Activated CD4-positive, alpha-beta T cell treated with anti-CD3 and anti-CD28 coated beads for 24 hours (primary cell): ENCODE measurements at places on chromosomes 6 and 20.

DNA sequence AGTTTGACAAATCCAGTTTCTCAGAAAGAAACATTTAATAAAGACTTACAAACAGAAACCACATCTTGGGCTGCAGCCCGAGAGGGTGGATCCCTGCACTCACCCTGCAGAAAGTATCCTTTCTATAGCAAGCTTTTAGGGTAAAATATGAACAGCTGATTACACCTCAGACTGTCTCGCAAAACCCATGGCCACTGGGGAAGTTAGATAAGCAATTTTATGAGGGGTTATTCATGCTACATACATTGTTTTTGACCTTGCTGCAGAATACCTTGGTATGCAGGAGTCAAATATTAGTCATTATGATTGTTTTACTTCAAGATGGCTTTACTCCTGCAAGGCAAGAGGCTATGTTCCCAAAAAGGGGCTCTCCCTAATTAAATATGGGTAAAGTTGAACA lies 126.9 kb downstream of the OR2B2 start:
- DNase-seq = no peak

DNA sequence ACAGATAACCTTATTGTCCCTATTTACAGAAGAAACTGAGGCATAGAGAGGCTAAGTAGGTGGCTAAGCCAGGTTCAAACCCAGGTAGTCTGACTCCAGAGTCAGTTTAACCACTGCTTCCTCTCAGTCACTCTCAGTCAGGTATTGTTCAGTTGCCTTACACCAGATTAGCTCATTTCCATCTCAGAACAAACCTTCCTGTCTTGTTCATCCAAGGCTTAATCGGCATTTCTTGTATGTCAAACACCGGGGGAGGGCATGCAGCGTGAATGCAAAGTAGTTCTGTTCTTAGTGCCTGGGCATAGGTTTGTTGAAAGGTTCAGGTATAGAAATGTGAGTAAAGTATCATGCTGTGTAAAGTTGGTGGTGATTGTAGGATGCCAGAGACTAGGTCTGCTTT lies 51.7 kb downstream of the CTNNBL1 start:
- no peak for DNase-seq

DNA sequence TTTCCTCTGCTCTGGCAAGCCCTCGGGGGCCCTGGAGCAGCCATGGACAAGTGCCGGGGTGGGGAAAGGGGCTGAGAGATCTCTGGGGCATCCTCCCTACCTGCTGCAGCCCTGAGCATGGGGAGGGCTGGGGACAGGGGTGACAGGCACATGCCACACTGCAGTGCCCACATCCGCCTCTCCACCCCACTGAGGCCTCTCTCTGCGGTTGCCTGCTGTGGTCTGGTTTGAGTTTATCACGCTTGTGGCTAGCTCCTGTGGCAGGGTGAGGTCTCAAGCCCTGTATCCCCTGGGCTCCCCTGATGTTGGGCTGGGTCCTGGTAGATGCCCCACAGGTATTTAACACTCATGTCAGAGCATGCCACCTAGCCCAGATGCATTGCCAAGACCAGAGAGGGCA lies 52.9 kb upstream of the MLN start:
- DNase-seq = peak; percentile 38

DNA sequence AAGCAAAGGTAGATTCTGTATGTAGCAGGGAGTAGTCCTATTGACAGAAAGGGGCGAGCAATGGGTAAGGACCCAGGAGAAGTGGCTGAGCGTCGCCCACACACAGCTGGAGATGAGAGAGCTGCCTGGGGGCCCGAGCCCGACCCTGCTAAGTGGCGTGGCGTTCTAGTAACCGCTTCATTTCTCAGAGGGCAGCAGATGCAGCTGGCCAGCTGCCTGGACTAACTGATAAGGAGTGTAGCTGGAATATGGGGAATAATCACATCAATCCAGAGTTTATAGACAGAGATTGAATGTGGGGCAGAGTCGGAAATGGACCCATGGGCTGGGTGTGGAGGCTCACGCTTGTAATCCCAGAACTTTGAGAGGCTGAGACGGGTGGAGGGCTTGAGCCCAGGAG lies 64.4 kb downstream of the EZR start:
- DNase-seq = no peak

DNA sequence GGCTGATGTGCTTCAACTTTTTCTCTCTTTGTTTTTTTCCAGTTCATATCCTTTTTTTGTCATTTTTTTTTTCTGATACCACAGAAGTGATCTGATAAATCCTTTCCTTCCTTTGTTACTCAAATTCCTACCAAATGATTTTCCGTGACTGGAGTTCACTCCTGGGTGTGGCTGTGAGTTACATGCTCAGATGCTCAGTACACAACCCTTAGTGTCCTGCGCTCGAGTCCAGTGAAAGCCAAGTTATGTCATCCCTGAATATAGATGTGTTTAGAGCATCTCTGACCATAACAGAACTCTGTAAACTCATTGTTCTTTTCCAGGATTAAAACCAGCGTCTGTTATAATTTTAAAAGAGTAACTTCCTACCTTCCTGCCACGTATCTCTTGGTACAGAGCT lies 147.2 kb upstream of the AKAP12 start:
- no peak for DNase-seq

DNA sequence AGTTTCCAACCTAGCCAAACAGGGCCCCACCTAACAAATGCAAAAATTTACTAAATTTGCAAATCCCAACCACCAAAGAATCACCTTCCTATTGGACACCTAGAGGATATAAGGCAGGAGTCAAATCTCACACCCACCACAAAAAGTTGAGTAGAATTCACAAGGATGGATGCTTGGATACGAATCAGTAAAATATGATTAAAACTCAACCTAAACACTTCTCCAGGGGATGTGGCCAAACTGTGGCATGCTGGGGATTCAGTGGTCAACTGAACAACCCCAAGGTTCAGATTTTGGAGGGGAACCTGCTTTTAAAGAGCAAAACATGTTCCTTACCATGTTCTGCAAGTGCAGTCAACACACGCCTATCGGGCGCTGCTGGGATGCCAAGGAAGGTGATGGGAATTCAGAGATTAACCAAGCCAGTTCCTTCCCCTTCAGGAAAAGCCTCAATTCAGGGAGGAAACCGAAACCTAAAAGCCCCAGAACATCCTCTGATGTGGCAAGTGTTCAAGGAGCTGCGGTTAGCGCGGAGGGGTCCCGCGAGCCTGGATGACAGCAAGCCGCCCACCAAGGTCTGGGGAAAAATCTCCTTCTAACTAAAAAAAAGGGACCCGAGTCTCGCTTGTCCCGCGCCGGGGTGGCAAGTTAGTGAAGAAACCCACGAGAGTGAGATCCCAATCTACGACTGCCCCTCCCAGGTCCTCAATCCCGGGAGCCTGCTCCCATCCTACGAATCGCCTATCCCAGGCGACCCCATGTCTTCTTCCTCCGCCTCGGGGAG lies 902 bp downstream of the SAMHD1 start:
- DNase-seq = peak; percentile 15

DNA sequence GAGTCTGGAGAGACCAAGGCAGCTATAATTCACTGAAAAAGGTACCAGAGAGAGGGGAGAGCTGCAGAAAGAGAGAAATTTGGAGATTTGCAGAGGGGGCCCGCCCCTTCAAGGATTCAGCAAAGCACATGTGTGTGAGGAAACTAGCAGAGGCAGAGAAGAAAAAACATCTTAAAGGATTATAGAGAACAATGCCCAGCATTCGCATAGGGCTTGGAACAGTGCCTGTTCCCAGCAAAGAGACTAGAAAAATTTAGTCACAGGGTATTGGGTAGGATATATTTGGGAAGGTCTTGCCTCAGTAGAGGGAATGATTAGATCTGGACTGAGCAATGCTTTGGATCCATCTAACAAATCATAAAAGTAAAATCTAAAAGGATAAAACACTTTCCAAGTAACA lies 44.0 kb downstream of the SRPK1 start:
- DNase-seq = no peak

- DNase-seq = peak; percentile 87
These were observed 55.1 kb downstream of the IRF4 start for GRCh38 chr6:446418-447366.

- DNase-seq = no peak
These were observed 33.4 kb downstream of the PRDM1 start for GRCh38 chr6:106119546-106119945.

DNA sequence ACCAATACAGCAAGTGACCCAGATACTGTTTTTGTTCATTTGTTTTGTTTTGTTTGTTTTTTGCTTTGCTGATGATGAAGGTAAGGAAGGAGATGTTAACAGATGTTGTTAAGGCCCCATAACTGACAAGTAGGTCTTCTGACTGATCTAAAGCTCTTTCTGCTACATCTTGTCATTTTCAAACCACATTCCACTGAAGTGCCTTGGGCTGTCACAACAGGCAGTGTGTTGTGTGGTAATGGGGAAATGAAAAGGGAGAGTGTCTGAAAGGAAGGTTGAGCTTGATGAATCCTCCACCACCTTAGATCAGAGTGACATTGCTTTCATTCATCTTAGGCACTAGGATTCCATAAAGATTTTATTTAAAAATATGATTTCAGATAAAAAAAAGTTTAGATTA lies 479.4 kb upstream of the SYNCRIP start:
- no peak for DNase-seq

DNA sequence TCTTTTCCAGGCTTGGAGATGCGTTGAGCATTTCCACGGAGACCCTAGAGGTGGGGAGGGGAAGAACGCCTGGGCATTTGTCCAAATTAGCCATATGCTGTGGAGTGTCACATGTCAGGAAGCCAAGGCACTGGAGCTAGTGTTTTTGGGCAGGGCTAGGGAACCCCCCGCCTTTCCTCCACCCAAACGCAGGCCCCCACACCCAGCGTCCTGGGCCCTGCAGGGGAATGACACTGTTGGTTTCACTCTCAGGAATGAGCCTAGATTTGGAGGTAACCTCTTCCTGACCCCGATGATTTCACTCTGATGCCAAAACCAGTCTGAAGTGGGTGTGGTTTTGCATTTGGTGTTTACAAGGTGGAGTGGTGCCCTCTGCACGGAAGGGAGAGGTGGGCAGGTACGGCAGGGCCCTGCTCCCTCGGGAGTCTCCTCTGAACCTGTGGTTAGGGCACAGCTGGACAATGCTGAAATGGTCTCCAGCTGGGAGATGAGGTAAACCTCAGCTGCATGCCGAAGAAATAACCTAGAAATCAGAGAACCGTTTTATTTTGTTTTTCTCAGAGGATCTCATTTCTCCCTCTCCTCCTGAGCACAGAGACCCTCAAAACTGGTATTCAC lies 29.5 kb downstream of the MTHFD1L start:
- no peak for DNase-seq

DNA sequence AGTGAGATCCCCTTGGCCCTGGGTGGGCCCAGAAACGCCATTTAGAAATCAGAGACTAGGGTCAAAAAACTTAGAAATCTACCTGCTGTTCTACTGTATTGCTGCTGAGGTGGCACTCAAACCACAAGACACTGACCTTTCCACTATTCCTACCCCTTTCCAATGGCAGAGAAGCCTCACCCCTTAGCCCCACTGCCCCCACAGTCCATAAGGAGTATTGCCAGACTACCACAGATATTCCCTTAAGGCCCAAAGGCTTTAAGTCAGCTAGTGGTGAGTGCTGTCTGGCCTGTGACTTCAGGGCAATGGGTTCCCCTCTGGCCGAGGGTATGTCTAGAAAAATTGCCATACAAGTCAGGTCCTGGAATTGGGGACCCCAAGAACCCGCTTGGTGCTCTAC lies 656.1 kb downstream of the COL12A1 start:
- no peak for DNase-seq

DNA sequence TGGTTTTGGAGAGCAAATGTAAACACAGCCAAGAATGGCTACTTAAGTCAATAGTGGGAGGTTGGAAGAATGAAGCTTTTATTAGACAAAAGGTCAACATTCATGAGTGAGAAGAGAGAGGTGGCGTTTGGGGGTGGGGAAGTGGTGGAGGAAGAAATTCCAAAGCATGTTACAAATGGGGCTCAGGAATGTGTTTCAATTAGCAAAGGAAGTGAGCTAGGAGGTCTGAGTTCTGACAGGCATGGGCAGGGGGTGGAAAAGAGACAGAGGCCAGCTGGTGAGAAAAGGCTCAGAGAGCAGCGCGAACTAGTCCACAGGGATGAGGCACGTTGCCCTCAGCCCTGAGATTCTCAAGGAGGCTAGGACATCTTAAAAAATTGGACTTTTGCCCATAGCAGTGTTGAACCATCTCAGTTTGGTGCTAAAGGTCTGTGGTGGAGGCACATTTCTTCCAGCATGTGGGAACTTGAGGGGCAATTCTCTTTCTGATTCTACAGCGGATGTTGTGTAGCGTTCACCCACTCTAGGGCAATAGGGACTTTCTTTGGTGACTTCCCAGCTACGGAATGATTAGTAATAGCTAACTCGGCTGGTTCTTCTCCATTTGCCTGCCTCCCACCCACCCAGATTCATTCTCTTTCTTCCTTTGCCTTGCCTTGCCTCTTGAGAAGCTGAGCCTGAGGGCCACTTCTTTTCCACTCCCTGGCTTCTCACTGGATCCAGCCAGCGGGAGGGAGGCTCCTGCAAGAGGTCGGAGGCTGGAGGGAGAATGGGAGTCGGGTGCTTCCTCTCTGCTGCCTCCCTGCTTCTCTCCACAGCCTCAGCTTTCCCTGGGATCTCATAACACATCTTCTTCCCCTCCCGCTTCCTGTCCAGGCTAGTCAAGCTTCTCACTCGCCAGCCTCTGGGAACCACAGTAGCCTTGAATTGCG lies 45.1 kb upstream of the NEDD9 start:
- DNase-seq = no peak

- no peak for DNase-seq
These were observed 252.7 kb downstream of the TAF4 start for GRCh38 chr20:61812845-61813485.

DNA sequence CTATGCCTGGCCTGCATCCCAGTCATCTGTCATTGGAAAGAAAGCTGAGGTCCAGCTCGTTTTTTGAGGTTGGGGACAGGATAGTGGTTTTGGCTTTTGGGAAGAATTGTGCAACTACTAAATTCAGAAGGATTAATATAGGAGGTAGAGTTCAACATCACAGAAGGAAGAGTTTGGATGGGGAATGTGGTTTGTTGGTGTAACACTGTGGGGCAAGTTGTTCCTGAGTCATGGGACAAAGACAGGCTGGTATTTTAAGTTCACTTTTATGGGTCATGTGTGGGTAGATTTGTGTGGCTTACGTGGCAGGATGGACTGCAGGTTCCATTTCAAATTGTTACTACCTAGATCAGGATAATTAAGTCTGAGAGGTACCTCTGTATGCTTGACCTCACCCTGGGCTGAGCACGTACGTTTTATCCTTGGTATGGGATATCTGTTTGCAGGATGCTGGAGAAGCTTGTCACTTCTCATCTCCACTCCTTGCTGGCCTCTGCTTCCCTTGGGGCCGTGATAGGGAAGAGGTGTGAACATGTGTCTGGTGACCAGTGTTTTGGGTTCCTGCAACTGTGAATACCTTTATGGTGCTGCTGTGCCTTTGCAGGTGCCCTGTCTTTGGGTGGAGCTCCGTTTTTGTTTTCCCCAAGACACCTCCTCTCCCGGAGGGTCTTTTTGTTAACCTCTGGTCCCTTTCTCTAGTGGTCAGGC lies 177.6 kb downstream of the JARID2 start:
- DNase-seq = no peak

DNA sequence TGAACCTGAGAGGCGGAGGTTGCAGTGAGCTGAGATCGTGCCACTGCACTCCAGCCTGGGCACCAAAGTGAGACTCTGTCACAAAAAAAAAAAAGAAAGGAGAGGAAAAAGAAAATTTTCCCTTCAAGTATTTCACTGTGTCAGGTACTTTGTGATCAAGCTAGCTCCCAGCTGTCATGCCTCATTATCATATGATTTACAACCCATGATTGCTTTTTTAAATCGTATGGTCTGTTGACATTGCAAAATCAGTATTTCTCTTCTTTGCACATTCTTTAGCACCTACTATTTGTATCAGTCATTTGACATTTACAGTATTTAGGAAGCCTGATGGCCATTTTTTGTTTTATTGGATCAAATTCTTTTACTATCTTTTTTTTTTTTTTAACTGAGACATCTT lies 22.4 kb downstream of the SASH1 start:
- DNase-seq = no peak

- no peak for DNase-seq
These were observed 71.5 kb upstream of the TGM3 start for GRCh38 chr20:2224368-2224639.
